ENCODE measurements at places on chromosomes 1 and 21.

DNA sequence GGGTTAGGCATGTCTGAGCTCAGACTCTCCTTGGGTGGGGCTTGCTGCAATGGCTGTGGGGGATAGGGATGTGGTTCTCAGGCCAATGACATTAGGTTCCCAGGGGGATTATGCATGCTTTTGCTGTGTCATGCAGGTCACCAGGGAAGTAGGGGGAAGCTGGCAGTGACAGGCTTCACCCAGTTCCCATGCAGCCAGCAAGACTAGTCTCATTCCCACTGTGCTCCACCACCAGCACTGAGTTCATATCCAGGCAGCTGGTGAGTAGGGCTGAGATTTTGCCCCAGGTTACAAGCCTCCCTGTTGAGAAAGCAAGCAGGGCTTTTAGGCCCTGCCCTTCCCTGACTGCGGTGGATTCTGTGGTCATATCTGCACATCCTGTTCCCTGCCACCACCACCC, 32.1 kb upstream of the PLA2G5 start:
- no peak for DNase-seq

DNA sequence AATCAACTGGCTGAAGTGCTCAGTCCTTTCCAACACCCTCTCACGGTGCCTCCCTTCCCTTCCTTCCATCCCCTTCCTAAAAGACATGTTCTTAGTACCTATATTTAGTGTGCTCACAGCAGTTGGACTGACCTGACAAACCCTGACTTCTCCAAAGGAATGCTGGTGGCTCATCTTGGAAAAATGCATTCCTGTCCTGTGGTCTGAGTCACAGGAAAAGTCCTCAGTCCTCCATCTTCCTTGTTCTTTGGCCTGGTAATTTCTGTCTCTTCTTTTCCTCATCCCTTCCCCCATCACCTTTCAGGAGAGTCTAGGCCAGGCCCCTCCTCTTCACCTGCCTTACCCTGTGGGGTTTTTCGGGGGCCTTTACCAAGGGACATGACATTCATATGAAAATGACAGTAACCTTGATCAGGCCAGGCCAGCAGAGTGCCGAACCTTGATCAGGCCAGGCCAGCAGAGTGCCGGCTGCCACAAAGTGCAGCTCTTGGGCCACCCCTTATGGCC, 7.2 kb downstream of the ATP1B1 start:
- DNase-seq = no peak

- DNase-seq = no peak
These were observed 183.6 kb downstream of the NR5A2 start for GRCh38 chr1:200211157-200211556.

DNA sequence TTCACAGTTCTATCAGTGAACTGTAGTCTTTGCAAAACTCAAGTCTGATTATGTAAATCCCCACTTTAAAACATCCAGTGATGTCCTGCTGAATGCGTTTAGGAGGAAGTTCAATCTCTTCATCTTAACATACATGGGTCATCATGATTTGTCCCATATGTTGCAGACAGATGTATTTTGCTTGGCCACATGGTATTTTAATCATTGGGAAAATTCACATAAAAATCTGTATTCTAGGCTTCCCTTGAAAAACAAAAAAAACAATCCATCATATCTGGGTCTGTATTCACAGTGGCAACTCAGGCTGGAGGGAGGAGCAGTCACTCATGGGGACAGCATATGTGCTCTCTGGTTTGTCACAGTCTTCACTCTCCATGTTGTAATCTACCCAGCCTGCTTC, 44.8 kb upstream of the CDC7 start:
- no peak for DNase-seq

DNA sequence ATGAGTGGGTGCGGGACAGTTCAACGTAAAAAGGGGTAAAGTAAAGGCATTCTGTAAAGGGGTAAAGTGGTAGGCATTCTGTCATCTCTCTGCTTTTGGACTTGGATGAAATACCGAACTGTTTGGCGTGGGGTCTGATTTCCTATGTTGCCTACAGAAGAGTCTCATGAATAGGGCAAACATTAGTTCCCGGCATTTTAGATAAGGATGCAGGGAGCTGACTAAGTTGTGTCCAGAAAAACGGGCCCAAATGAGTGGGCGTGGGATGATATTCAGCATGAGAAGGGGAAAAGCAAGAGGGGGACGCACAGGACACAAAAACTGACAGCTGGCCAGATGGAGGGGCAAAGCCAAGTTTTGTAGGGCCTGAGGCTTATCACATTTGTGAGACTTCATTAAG, 2.9 kb upstream of the RHOU start:
- no peak for DNase-seq

DNA sequence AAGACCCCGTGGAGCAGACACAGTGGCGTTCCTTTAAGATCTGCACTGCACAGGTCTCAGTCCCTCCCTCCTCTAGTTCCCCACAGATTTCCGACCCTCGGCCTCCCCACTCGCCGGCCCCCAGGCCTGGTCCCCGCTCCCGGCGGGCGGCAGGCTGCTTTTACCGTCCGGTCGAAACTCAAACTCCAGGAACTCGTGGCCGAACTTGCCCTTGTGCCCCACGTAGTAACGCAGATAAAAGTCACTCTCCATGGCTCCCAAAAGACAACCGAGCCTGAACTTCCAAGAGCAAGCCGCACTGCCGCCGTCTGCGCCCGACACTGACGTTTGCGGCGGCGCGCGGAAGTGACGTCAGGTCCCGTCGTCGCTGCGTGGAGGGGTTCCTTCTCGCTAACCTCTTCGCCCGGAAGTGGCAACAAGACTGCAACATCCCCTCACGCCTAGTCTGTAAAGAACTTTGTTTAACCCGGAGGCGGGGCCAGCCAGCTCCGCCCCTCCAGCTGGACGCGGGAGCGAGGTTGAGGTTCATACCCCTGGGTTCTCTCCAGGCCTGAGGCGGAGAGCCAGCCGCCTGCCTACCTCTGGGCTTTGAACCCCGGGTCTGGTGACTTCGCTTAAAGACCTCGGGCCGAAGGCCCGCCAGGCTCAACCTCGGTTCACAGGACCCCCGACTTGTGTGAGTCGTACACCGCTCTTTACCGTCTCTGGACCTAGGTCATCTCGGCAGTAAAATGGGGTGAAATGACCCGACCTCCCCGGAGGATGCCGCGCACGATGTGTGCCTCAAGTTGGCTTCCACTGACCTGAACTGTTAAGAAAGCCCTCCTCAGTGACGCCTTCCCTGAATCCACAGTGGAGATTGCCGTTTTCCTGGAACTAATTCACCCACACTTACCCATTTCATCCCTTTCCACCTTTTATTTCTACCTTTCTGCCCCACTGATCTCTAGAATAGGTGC, at the start of gene MAGOH:
Gene MAGOH, minus strand, starts transcription at position 322 of the 959 bp plus-strand sequence. Its CDS starts 70 bp downstream, at position 252.
- peak; percentile 98 for DNase-seq

DNA sequence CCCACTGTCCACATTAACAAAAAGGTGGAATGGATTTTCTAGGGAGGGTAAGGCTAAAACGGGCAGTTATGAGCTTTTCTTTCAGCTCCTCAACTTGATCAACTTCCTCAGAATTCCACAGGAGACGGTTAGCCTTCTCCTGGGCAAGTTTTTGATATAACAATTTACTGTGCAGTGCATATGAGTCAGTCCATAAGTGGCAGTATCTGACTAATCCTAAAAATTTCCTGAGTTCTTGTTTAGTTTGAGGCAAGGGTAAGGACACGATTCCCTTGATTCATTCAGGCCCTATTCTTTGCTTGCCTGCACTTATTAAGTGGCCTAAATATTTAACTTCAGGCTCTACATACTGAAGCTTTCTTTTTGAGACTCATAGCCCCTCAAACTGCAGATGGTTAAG, 6.2 kb upstream of the AADACL3 start:
- no peak for DNase-seq

DNA sequence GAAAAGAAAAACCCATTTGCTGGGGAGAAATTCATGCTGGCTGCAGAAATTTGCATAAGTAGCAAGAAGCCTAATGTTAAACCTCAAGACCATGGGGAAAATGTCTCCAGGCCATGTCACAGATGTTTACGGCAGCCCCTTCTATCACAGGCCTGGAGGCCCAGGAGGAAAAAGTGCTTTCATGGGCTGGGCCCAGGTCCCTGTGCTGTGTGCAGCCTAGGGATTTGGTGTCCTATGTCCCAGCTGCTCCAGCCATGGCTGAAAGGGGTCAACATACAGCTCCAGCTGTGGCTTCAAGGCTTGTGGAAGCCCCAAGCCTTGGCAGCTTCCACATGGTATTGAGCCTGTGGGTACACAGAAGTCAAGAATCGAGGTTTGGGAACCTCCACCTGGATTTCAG, 93.0 kb downstream of the HFM1 start:
- DNase-seq = no peak

DNA sequence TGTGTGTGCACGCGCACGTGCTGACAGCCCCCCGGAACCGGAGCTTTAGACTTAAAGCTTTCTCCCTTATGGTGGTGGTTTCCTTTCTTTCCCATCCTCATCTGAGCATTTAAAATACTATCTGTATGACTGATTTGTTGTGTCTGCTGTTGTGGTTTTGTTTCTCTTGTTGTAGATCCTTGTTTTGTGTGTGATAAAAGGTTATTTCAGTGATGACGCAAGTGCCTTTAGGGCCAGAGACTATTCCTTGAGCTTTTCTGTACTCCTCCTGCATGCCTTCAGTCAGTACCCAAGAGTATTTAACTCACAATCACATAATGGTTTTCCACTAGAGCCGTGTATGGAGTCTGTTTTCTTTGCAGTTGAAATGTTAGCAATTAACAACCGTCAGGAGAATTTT, 45.4 kb downstream of the LCA5L start:
- no peak for DNase-seq

DNA sequence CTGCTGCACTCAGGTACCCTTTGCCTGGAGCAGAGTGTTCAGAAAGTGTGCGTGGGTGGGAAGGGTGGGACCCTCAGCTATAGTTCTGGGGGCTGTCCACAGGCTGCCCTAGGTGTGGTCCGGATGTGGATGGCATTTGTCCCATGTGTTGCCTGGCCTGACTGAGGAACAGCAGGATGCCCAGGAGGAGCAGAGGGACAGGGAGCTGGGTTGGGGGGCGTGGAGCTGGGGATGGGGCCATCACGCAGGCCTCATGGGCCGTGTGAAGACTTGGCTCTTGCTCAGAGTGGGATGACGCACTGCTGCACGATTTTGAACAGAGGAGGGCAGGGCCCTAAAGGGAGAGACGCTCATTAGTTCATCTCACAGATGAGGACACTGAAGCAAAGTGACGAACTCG, 17.0 kb downstream of the C1orf115 start:
- no peak for DNase-seq

DNA sequence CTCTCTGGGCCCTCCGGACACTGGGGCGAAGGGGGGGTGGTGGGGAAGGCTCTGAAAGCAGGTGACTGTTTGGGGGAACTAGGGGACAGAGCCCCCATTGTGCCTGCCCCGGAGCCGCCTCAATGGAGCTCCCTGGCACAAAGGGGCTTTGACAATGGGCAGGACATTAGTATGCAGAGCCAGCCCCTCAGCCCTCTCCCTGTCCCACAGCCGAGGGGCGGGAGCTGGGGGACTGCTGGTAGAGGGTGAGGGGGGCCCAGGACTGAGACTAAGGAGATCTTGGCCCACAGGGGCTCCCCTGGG, 7.8 kb downstream of the KCNJ10 start:
- DNase-seq = no peak

DNA sequence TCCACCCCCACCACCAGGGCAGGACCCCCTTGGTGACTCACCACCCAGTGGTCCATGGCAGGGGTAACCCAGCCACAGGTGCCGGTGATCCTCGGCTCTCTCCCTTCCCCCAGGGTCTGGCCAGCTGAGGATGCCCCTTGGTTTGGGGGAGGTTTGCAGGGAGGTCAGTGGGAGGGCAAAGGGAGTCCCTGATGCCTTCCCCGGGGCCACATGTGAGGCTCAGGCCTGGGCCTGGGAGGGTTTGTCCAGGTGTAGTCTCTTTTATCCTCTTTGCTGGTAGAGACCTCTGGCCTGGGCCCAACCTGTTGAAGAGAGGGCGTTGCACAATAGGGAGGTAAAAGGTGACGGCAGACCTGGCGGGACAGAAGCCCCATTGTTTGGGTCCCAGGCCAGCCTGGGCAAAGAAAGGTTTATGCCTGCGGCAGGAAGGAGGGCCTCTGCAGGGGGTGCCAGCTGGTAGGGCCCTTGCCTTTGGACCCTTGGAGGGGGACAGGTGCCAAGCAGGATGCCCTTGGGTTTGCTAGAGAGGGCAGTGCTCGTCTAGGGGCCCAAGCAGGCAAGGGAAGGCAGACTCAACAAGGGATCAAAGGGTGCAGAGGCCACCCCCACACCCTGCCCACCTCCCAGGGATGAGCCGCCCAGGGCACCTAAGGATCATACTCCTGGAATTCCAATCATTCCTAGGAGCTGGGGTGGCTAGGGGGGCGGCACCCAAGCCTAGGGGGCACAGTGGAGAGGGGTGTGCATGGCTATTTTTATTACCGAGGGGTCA, 760 bp upstream of the TINAGL1 start:
- DNase-seq = no peak

DNA sequence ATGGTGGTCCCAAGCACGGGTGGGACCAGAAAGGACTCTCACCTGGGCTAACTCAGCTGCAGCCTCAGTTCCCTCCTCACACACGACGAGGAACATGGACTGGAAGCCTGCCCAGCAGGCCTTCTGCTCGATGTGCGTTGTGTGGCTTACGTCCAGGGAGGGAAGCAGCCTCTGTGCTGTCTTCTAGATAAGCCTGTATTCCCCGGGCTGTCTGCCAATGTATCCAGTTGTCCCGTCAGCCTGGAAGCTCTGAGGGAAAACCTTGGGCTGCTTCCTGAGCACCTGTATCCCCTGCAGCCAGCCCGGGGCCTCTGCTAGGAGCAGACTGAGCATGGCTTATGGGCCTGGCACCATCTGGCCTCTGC, 10.5 kb downstream of the PCSK9 start:
- no peak for DNase-seq

GRCh38 chr1:247647864-247648263, 31.7 kb downstream of the OR13G1 start:
- DNase-seq = peak; percentile 55

DNA sequence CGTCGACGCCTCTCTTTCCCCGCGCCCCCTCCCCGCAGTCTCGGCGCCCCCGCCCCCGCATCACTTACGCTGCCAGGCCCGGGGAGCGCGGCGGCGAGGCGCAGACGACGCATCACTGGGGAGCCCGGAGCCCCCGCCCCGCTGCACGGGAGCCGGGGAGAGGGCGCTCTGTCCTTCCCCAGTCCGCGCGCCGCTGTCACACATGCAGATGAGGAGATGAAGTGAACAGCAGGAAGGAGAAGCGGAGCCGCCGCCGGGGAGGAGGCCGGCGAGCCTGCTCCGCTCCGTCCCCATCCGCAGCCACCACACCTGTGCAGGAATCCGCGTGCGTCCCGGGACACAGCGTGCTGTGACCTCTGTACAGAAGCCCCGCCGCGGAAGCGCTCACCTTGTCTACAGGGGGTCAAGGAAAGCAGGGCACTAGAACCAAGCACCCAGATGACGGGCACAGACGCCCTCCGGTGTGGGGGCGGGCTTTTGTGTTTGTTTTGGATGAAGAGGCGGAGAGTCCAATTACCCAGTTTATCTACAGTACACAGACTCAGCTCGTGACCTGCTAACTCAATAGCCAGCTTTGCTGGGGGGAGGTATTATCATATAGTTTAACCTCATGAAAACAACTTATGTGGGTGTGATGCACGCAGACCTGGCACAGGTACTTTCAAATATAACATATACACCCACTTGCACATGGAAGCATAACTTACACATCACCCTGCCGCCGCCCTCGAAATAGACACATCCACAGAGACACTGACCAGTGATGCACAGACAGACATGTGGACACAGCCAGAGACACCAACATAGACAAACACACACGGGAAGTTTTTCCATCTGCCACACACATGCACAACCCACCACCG, 12.4 kb downstream of the KLHDC8A start:
- DNase-seq = peak; percentile 92

- peak; percentile 29 for DNase-seq
These were observed 730 bp downstream of the CDC42SE1 start for GRCh38 chr1:151058692-151059091.

- DNase-seq = no peak
These were observed 315.7 kb upstream of the USP25 start for GRCh38 chr21:15414057-15414456.

GRCh38 chr1:245896258-245896657, 610.8 kb downstream of the SMYD3 start:
- DNase-seq = no peak
